Left renal pelvis (tissue), 4 donors: ENCODE measurements at places on chromosomes 1 and 21. TPM values are rescaled to one million over a fixed set of nuclear protein-coding genes. Genes with fewer than 3 reads are reported as not detected.

The NBPF10 gene
- polyA plus RNA-seq = 4.3 TPM

The S100A7 gene
- not detected for polyA plus RNA-seq

The H3-3A gene
- polyA plus RNA-seq = 1,312 TPM

The CD55 gene
- 48.6 TPM for polyA plus RNA-seq

The ECM1 gene
- polyA plus RNA-seq = 14.7 TPM

The ASCL5 gene
- 0.17 TPM for polyA plus RNA-seq

The NTNG1 gene
- 31.3 TPM for polyA plus RNA-seq

The SETDB1 gene
- 88.8 TPM for polyA plus RNA-seq

The RHCE gene
- 1.0 TPM for polyA plus RNA-seq

The MFSD2A gene
- polyA plus RNA-seq = 2.4 TPM

The SASS6 gene
- 10.7 TPM for polyA plus RNA-seq

The ASPM gene
- polyA plus RNA-seq = 23.1 TPM

The ZYG11B gene
- polyA plus RNA-seq = 26.5 TPM

The PSRC1 gene
- 25.5 TPM for polyA plus RNA-seq

The MAN1C1 gene
- 11.5 TPM for polyA plus RNA-seq

The DNAJC16 gene
- polyA plus RNA-seq = 37.1 TPM

The DDR2 gene
- polyA plus RNA-seq = 17.5 TPM
